ENCODE measurements at places on chromosomes 4 and X. TPM values are rescaled to one million over a fixed set of nuclear protein-coding genes. Genes with fewer than 3 reads are reported as not detected.

DNA sequence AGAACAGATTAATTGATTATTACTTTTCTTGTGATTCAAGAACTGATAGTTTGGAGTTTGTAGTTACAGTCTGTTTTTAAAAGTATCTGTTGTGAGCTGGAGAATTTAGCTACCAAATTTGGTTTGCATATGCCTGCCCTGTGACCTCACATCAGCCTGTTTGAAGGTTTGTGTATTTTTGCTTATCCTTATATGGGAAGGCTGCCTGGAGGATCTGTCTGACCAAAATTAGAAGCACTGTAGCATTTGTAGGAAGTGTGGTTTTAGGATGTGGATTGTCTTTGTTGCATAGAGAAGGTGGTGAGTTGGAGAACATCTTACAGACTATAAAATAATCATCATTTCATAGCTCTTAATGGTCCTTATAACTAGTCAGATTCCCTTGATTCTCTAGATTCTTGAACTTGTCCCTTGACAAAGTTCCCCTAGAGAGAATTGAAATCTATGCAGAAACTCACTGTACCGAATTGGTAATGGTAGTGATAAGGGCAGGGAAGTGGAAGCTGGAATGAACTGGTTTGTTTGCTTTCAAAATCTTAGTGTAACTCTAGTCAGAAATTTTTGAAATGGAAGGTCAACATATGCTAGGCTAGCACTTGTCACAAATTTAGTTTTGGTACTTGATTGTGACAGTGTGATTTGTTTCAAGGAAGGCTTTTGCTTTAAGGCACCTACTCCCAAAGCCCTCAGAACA lies 57.3 kb downstream of the SH3BGRL start:
- no peaks in the 10 kb centered on the region for H3K36me3 ChIP-seq
- H3K27me3 ChIP-seq: no peaks in the 10 kb centered on the region
- no peak overlapping the region for H3K4me3 ChIP-seq
- H3K27ac ChIP-seq: no peak overlapping the region

GRCh38 chr4:77349364-77349763 lies 192.4 kb downstream of the CCNG2 start:
- no peak overlapping the region for H3K4me3 ChIP-seq
- H3K36me3 ChIP-seq: no peaks in the 10 kb centered on the region
- peaks cover 28% of the 10 kb centered on the region for H3K4me1 ChIP-seq
- no peaks in the 10 kb centered on the region for H3K27me3 ChIP-seq

The HPSE gene
- 2.8 TPM for total RNA-seq

The EDNRA gene
- total RNA-seq: 13.3 TPM

The LUZP4 gene
- total RNA-seq: not detected

DNA sequence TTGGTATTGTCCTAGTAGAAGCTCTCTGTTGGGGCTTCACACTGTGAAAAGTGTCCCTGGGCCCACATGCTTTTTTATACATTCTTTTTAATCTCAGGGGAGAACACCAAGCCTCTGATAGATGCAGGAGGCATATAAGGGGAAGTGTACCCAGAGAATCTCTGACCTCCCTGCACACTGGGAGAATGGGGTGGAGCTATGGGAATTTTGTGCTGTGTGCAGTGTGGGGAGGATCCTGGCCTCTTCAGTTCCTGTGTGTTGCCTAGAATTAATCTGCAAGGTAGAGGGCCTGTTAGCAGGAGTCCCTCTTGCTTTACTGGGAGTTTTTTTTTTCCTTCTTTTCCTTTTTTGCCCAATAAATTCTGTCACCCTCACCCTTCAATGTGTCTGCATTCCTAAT lies 49.2 kb upstream of the SPIN4 start:
- no peaks in the 10 kb centered on the region for H3K4me1 ChIP-seq
- DNase-seq: no peak

DNA sequence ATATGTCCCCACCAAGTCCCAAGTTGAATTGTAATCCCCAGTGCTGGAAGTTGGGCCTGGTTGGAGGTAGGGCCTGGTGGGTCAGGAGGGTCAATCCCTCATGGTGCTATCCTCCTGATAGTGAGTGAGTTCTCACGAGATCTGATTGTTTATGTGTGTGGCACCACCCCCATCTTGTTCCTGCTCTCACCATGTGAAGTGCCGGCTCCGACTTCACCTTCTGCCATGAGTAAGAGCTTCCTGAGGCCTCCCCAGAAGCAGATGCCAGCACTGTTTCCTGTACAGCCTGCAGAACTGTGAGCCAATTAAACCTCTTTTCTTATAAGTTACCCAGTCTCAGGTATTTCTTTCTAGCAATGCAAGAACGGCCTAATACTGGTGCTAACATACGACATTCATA lies 22.7 kb upstream of the TMEM33 start:
- no peak overlapping the region for H3K27ac ChIP-seq
- H3K27me3 ChIP-seq: no peaks in the 10 kb centered on the region
- DNase-seq: no peak
- H3K36me3 ChIP-seq: no peaks in the 10 kb centered on the region

GRCh38 chrX:5780821-5781220 lies 447.8 kb downstream of the NLGN4X start:
- no peak overlapping the region for H3K27ac ChIP-seq
- no peaks in the 10 kb centered on the region for H3K36me3 ChIP-seq
- no peak overlapping the region for H3K4me3 ChIP-seq
- H3K4me1 ChIP-seq: no peaks in the 10 kb centered on the region
- no peaks in the 10 kb centered on the region for H3K27me3 ChIP-seq

GRCh38 chr4:35511851-35512250 lies 732.5 kb downstream of the ARAP2 start:
- no peaks in the 10 kb centered on the region for H3K36me3 ChIP-seq
- H3K4me1 ChIP-seq: no peaks in the 10 kb centered on the region
- H3K4me3 ChIP-seq: no peak overlapping the region

The KLB gene
- 0.43 TPM for total RNA-seq

The DNAAF6 gene
- not detected for total RNA-seq

The NDST3 gene
- total RNA-seq: 2.0 TPM

- H3K4me3 ChIP-seq: no peak overlapping the region
- no peak for DNase-seq
- H3K4me1 ChIP-seq: no peaks in the 10 kb centered on the region
- H3K27ac ChIP-seq: no peak overlapping the region
Observed at GRCh38 chr4:61003301-61003700, 196.8 kb upstream of the ADGRL3 start.

Measured in progenitor cell of endocrine pancreas (in vitro differentiated cells).